Stimulated activated naive CD8-positive, alpha-beta T cell treated with anti-CD3 and anti-CD28 coated beads, Interleukin-15, Interleukin-2, amounts not matched to agents 100 U/mL and 50 U/mL, for 24 hours (primary cell): ENCODE measurements at places on chromosomes 7 and 10.

DNA sequence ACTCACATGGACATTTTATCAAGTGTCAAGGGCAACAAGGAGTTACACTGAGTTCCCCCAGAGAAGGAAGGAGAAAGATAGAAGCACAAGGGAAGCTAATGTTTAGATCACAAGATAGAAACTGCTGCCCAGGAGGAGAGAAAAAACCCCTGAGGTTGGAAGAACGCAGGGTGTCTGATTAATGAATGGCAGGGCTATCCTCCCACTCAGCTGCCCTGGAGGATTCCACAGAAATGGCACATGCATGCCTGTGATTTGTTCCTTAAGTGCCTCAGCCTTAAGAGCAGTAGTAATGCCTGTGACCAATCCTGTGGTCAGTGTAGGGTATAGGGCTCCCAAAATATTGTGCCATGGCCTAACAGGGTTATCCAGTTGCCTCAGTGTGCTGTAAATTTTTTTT, 20.2 kb downstream of the DNAJB9 start:
- no peak for DNase-seq

DNA sequence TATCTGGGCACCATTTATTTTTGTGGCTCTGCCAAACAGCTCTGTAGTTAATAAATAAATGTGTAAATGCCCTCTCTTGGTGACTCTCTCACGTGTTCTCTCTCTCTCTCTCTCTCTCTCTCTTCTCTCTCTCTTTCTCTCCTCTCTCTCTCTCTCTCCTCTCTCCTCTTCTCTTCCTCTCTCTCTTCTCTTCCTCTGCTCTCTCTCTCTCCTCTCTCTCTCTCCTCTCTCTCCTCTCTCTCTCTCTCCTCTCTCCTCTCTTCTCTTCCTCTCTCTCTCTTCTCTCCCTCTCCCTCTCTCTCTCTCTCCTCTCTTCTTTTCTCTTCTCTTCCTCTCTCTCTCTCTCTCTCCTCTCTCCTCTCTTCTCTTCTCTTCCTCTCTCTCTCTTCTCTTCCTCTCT, 145.8 kb upstream of the TMEM72 start:
- DNase-seq: no peak

- DNase-seq: no peak
Observed at GRCh38 chr10:117544711-117545140, 2.2 kb downstream of the EMX2 start.

- no peak for DNase-seq
Observed at GRCh38 chr7:139582671-139583155, 59.2 kb downstream of the CLEC2L start.

GRCh38 chr10:76736815-76737618, 900.6 kb downstream of the KCNMA1 start:
- no peak for DNase-seq

- DNase-seq: peak; percentile 39
Observed at GRCh38 chr7:131859147-131859821, 302.9 kb upstream of the PODXL start.

GRCh38 chr10:15531927-15532722, 161.0 kb upstream of the FAM171A1 start:
- DNase-seq: no peak

DNA sequence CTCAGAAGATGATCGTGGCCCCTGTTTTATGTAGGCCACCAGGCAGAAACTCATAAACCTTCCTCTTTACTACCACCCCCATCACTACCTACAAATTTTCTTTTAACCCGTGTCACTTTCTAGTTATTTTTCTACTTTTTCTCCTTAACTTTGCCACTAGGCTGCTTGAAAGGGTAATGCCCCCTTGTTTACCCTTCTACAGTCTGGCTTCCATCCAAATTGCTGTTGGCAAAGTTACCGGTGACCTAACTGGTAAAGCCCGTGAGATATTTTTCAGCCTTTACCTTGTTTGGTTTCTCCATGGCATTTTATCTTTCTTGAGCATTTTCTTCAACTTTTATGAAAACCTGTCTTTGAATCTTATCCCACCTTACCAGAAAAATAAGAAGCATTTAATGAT, 153.0 kb downstream of the WNT2 start:
- DNase-seq: no peak

- DNase-seq: no peak
Observed at GRCh38 chr10:20593649-20594048, 303.5 kb downstream of the NEBL start.

- no peak for DNase-seq
Observed at GRCh38 chr10:75836064-75836463, 404.6 kb downstream of the LRMDA start.

DNA sequence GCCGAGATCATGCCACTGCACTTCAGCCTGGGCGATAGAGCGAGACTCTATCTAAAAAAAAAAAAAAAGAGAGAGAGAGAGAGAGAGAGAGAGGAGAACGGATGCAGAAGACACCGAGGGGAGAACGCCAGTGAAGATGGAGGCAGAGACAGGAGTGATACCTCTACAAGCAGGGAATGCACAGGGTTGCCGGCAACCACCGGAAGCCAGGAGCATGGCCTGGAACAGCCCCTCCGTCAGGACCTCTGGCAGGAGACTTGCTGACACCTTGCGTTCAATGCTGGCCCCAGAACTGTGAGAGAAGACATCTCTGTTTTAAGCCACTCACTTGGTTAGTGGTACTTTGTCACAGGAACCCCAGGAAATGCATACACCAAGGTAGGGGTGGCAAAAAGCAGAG, 38.1 kb upstream of the DUSP5 start:
- no peak for DNase-seq

DNA sequence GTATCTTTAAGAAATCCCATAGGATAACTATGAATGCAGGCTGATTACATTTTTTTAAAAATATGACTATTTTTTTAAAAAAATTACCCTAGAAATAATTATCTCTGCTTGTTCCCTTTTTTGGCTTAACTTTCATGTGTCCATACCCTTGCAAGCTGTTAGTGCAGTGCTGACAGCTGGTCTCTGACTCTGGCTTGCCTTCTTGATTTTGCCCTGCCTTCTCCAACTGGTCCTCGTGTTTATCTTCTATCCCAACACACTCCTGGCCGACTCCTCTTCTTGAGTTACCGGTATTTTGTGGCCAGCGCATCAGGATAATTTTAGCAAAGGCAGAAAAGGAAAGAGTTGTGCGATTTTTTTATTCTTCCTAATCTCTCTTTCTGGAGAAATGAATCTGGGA, 111.7 kb upstream of the STARD3NL start:
- DNase-seq: no peak

DNA sequence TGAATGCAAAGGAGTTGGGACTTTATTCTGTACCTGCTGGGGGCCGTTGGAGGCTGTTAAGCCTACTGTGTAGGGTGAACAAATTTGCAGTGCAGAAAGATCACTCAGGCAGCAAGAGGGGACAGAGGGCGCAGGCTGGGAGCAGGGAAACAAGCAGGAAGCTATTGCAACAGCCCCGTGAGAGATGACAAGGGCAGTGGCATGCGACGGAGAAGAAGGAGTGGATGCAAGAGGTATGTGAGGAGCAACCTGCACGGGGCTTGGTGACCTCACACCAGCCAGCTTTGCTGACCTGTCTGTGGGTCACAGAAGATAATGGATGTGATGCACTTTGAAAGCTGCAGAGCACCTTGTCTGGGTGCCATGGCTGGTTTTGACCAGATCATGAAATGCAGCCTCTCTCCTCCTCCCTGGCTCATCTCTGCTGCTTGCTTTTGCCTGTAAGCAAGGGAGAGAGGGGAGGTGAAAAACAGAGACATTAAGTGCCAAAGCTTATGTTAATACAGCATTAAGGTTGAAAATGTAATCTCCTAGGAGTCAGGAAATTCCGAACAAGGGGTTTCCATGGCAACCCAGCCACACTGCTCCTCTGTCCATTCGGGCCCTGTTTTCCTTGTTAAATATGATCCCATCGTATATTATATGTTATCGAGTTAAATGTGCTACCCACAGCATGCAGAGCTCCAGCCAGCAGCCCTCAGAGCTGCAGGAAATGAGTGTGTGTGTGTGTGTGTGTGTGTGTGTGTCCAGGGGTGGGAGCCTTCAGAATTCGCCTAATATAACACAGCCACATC, 314.3 kb upstream of the ZMIZ1 start:
- no peak for DNase-seq

DNA sequence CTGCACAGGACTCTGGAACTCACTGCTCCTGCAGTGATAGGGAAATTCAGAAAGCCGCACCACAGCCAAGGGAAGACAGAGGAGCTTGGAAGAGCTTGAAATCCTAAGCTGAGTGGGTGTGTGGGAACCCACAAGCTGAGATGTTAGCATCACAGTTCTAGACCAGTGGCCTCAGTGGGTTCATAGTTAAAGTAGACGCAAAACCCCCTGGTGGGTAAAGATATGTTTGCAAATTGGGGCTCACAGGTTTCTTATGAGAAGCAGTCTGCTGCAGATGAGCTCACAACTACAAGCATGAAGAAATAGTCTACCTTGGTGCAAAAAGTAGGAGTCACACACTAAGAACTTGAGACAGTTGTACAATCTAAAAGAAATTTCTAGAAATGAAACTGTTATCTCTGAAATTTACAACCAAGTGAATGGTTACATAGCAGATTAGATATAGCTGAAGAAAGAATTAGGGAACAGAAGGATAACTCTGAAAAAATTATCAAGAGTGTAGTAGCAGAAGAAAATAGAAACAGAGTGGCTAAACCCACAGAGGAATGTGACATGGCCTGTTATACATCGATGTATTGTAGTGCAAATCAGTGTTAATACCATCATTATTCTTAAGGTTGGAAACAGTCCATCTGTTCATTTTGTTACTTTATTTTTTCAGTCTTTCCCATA, 77.2 kb downstream of the DYNC2I1 start:
- DNase-seq: no peak

DNA sequence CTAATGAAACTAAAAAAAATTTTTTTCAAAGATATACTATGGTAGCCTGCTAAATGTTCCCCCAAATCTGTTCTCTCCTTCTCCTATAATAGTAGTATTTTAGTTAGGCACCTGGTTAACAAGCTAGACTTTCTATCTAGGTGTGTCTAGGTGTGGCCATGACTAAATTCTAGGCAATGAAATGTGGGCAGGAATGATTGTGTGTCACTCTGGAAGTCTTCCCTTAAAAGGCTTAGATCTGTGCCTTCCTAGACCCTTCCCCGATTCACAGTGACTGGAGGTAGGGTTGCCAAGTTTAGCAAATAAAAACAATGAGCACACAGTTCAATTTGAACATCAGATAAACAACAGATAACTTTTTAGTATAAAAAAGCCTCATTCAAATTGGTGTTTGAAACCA, 8.3 kb upstream of the ARHGAP21 start:
- DNase-seq: no peak

- peak; percentile 35 for DNase-seq
Observed at GRCh38 chr7:50739744-50740435, 42.8 kb downstream of the GRB10 start.

DNA sequence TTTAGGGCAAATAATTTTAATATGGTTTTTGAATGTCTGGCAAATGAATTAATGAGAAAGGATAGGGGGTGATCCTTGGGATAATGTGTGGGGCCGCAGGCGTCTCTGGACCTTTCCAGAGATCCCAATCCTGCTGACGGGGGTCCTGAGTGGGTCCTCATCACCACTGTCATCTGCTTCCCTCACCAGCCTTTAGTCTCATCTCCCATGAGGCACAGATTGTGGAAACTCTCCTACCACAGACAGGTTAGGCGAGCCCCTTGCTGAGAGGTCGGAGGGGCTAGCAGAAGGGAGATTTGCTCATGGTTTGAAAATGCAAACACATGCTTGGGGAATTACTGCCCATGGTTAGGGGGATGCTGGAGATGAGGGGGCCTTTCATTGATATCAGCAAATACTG, 484.6 kb downstream of the RPS24 start:
- no peak for DNase-seq

- DNase-seq: no peak
Observed at GRCh38 chr7:94739180-94739579, 83.2 kb upstream of the SGCE start.

DNA sequence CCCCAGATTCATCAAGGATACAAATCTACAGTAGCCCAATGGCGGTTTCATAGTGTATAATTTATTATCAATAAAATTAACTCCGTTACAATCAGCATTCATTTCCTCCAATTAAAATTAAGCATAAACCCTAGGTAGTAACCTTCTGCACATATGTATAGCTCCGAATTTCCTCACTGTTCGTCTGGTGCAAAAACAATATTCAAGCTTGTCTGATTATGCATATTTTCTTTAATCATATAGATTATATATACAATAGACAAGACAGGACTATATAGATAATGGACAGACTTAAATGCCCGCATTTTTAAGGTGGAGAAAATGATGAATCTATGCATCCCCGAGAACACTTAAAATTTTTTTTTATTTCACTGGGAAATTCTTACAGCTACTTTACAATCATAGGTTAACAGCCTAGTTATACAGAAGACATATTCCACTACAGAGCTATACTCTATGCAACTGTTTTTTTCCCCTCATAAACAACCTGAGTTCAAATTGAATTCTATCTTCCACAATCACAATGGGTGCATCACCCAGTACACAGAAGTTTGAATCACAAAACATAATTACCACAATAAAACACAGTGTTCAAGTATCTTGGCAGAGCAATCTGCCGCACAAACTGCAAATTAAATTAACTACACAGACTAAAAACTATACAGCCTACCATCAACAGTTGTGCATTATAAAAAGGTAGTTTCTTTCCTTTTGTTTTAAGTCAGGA, 2.6 kb downstream of the HOXA9 start:
- DNase-seq: no peak

DNA sequence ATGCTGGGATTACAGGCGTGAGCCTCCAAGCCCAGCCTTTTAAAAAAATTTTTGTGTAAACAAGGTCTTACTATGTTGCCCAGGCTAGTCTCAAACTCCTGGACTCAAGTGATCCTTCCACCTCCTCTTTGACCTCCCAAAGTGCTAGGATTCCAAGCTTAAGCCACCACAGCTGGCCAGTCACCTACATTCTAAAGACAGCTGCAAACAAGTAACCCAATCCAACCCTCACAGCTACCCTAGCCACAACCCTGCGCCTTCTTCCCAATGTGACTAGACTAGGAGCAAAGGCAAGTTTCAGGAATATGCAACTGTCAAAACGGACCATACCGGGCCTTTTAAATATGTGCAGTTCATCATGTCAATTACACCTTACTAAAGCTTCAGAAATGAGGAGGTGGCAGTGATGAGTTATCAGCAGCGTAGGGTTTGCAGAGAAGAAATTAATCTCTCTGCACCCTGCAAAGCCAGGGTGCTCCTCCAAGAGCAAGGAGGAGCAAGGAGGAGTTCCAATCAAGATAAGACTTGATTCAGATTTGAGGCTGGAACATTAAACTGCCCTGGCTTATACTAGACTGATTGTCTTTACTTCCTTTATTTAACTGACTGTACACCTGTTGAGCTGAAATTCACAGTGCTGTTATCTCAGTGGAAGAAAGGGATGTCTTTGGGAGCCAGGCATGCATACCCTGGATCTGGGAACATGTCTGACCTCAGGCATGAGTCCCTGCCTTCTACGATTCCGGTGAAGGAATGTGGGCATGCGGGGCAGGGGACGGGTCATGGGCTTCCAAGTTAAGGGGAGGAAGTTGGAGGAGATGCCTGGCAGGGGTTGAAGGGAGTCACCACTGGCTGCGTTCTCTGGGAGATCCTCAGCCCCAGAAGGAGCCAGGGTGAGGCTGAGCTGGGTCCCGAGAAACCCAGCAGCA, 15.5 kb upstream of the TMEM120A start:
- no peak for DNase-seq
